ENCODE measurements at places on chromosomes 12 and 14.

DNA sequence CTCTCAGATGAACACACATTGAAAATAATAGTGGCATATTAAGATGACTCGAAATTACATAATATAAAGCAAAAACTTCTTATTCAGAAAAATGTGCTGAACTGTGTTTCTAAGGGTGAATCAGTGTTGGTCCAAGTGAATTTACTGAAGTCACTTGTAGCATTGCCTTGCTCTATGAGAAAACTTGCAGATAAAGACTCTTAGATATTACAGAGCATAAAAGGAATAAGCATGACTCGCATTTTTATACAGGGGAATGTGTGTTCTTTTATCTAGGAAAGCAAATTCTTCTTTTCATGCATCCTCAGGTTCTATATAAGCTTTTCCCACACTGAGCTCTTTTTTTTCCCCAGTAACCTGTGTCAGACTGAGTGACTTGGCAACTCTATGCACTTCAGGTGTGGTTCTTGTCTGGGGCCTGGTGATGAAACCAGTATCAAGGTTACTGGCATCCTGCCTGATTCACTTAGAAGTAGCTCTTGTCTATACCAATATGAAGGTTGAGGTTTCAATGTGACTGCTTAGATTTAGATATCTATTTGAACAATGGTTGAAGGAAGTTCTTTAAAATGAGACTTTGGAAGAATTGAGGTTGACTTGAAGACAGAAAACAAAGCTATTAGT lies 76.1 kb downstream of the OTOGL start:
- no peak for DNase-seq

- DNase-seq, result no peak
These were observed 91.9 kb downstream of the TMEM30B start for GRCh38 chr14:61188978-61189808.

GRCh38 chr12:72832024-72832423 lies 559.9 kb downstream of the TRHDE start:
- DNase-seq, result no peak

- DNase-seq, result no peak
These were observed 33.4 kb downstream of the VCPKMT start for GRCh38 chr14:50082784-50083466.

- DNase-seq, result no peak
These were observed 21.9 kb upstream of the EID3 start for GRCh38 chr12:104281636-104282035.

DNA sequence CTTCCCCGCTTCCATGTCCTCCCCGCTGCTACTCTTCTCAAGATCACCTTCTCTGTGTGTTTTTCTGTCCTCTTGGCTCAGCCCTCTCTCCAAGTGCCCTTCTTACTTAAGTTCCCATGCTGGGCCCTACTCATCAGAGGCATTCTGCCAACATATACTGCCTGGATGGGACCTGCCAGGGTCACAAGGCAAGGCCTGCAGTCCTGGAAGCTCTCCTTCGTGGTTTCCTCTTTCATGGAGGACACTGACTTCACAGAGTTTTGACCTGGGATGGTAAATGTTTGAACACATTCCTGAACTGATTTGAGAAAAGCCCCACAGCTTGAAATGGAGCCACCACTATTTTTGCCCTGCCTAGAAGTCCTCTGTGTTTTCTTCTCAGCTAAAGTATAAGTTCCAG lies 140.9 kb downstream of the TMEM30B start:
- DNase-seq, result no peak

DNA sequence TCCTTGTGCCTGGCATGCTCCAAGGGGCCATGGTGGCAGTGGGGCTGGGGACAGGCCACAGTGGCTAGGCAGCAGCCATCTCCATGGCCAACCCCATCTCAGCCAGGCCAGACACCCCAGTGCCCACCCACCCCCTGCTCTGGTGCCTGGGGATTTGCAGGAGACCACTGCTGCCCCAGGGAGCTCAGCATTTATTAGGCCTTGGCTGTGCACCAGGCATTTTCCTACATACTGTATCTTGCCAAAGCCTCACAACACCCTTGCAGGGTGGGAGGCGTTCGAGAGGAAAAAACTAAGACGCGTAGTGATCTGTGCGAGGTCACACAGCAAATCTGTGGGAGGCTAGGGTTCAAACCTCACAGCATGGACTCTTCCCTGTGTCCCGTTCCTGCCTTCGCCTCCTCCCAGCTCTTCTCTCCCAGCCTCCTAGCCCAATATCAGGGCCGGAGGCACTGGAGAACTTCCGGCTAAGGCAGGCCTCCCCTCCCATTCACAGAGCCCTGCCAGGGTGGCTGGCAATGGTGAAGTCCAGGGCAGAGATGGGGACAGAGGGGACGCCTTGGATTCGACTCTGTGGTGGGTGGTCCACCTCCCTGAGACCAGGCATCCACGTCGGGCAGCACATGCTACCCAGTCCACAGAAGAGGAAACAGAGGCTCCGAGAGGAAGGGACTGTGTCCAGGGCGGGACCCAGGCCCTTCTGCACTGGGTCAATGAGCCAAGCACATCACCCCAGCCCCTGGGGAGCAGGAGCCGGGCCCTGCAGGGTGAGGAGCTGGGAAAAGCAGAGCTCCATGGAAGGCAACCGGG lies 57.4 kb downstream of the FAM222A start:
- DNase-seq, result no peak

Measured in hippocampal formation (tissue), 2 donors.